Amniotic epithelial cell (primary cell): ENCODE measurements at places on chromosomes 4 and X.

DNA sequence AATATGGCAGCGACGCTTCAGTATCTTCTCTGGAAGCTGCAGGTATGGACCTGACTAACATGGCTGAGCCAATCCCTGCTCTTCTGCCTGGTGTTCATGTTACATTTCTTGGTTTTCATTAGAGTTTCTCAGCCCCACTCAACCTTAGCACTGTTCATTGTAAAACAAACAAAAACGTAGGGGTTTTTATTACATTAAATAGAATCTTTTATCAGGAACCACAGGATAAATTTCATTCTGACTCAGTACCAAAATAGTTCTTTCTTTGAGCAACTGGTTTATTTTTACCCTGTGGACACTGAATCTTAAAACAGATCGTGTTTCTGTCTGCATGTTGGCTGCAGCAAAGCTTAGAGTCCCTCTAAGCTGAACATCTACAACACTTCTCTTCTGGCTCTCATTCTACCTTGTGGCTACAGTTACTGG lies 27.1 kb downstream of the FHIP1A start:
- DNase-seq = no peak

- peak; percentile 88 for DNase-seq
Measured at GRCh38 chrX:134936542-134936941, 54.2 kb upstream of the SMIM10 start.

GRCh38 chr4:123107444-123108252 lies 185.3 kb upstream of the NUDT6 start:
- DNase-seq = no peak

DNA sequence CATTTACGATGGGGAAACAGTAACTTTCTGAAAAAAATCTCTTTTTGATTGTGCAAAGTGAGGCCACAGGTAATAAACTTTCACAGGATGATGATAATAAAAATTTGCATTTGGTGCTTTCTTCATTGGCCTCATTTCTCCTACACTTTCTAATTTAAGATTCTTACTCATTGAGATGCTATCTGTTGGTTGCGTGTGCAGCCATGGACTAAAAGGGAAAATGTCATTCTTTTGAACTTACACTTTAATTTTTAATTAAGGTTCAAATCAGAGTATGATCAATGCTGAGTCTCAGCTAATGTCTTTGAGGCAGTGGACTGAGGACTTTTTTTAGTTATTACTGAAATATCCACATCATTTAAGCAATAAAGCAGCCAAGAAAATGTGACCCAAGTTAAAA lies 87.6 kb downstream of the SEL1L3 start:
- DNase-seq = no peak

- peak; percentile 56 for DNase-seq
Measured at GRCh38 chrX:100874325-100874724, at the start of gene NOX1. NOX1 (minus strand) TSS chrX:100874359; CDS start chrX:100874139, 220 bp downstream.

DNA sequence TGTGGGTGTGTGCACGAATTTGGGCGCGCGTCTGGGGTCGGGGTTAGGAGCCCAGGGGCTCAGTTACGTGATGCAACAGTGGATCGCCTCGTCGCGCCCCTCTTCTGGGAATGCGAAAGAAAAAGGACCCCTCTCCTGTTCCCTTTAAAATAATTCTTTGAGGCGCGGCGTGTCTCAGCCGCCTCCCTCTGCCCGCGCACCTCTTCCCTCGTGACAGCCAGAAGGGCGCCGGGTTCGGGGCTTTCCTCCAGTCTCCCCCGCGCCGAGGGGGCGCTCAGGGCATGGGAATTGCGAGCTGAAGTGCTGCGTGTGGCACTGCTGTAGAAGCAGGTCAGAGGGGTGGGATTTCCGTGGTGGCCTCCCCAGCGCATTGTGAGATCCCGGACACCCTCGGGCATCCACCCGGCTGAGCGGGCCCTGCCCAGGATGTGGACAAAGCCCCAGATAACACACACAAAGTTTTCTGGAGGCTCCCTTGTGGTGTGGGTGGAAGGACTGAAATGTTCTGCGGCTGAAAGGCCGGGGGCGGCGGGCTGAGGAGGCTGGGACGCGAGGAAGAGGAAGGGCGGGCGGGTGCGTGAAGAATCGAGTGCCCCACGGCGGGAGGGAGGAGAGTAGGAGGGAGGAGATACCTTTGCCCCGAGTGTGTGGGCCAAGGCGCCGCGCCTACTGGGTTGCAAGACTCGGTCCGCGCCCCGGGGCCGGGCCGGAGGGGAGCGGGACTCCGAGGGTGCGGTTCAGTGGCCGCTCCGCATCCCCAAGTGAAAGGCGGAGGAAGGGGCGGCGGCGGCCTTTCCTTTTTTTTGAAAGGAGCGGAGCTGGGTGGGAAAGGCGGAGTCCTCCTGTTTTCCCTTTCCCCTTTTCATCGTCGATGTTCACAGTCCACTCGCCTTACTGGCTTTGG lies 752 bp downstream of the SEPTIN11 start:
- DNase-seq = peak; percentile 44

DNA sequence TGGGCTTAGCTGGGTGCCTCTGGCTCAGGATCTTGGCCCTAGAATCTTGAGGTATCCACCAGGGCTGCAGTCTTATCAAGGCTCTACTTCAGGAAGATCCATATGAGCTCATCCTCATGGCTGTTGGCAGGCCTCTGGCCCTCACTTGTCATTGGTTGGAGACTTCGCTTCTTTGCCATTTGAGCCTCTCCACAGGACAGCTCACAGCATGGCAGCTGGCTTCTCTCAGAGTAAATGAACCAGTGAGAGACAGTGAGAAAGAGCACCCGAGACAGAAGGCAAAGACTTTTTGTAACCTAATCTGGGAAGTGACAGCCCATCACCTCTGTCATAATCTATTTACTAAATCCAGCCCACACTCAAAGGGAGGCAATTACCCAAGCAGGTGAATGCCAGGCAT lies 236.8 kb downstream of the GPAT3 start:
- no peak for DNase-seq

DNA sequence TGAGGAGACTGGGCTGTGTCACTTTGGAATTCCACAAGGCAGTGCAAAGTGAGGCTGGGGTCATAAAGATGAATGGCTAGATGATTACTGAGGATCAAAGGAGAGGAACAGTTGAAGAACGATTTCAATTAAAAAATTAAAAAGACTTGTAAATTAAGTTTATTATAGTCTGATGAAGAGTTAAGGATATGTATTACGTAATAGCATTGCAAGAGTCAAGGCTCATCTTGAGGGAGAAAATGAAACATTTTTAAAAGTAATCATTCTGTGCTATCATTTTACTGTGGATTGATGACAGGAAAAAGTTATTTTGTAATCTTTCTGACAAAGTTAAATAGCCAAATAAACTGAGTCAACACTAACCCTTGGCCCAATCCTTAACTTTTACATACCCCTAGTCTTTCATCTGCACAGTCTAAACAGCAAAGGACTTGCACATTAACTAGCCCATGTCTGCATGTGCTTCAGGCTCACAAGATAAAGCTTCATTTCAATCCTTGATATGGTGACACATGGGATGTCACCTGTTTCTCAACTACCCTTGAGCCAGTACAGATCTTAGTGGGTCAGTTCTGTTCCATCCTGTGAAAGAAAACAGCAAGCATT lies 465.5 kb upstream of the CTSO start:
- peak; percentile 82 for DNase-seq

DNA sequence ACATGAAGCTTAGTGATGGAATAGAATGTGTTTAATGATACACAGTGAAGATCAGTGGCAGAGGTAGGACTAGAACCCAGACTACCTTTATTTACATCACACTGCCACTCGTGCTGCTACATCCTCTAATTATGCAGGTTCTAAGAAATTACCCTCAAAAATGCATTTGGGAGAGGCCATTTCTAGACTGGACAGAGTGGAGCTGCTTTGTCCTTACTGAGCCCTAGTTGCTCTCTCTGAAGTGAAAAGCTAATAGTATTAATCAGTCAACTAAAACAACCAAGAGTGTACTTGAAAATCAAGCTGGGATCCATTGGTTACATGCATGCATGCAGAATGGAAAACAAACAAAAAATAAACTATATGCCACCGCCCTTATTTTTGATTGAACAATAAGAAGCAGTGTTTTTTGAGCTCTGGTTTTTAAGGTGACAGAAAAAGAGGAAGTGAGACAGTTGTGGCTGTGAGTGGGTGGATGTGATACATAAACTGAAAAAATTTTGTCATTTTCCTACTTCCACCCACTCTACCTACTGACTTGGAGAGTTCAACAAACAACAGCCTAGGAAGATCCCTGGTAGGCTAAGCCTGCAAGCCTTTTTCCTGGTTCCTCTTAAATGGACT lies 6.8 kb upstream of the VSIG4 start:
- no peak for DNase-seq

- peak; percentile 37 for DNase-seq
Measured at GRCh38 chr4:70958681-70959080, 34.8 kb upstream of the DCK start.

- DNase-seq = no peak
Measured at GRCh38 chrX:34509394-34509793, 147.7 kb downstream of the TMEM47 start.

DNA sequence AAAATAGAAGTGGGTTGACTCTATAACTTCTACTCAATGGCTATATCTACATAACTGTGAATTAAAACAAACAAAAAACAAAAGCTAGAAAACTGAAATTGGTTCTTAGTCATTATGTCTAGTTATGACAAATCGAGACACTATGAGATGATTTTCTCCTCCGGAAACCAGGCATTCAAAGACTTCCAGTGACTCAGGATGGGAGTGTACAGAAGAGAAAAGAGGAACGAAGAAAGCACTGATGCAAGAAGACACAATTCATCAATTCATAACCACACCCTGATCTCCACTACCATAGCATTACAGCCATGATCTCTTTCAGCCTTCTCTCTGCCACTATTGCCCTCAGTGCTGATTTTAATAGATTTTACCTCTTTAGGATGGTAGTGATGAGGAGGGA lies 253.6 kb downstream of the CBLL2 start:
- peak; percentile 65 for DNase-seq

DNA sequence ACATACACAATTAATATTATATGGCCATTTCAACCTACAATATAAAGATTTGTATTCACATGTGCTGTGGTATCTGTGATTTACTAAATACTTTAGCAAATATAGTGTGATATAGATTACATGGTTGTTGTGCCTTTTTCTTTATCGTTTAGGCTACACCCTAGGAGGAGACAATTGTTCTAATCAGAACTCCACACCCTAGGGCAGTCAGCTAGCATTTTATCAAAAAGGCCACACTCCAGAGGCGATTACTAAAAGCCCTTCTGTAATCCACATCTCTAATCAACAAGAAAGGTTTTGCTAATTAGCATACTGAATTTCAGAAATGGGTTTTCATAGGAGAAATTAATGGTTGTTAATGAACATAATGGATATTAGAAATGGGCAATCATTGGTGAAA lies 319.5 kb upstream of the NOCT start:
- DNase-seq = no peak

DNA sequence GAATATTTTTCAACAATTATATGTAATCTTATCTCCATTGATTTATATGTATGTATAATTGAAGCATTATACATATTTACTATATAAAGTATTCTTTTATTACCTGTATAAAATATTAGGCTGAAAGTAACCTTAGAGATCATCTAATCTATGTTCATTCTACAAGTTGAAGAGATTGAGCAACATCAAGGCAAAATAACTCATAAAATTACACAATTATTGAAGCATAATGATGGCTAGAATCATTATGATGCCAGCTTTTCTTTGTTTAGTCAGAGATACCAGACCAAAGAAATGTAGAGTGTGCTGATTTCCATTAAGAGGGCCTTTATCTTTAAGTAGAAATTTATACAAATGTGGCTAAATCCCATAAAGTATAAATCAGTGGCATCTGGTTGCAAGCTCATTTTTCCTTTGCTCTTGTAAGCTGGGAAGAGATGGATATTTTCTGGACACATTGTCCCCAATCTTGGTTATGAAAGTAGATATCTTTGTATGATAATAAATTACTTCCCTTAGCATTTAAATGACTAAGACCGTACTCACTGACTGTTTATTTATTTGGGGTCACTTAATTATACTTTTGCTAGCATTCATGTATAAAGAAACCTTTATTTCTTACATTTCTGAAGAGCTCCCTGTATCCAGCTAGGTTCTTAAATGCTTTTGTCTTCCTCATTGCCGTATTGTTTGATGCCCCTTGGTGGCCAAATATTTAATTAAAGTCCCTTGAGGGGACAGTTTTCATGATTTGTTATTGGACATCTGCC lies 339.8 kb downstream of the PCDH7 start:
- peak; percentile 55 for DNase-seq

DNA sequence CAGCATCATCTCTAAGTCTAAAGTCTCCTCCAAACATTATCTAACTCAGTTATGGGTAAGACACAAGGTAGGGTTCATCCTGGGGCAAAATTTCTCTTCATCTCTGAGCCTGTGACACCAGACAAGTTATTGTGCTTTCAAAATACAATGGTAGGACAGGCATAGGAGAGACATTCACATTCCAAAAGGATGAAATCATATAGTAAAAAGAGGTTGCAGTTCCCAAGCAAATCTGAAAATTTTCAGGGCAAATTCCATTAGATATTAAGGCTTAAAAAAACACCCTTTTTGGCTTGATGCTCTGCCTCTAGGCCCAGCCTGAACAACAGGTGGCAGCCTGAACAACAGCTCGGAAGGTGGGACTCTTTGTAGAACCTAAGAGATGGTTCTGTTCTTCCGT lies 448.3 kb upstream of the SLIT2 start:
- DNase-seq = no peak

DNA sequence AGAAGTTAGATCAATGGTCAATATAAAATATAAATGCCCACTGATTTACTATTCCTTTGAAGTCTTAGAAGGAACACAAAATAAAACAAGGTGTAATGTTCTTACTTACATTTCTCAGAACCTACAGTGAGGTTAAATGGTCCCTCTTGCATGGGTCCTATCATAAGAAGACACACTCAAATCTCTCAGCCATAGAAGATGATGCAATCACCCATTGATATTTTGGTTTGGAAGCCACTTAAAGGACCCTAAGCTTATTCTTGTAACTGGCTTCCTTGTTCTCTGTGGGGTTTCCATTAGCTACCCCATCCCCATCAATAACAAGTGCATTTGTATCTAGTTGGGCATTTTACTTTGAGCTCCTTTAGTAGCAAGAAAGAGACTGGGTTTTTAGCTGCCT lies 15.1 kb downstream of the REELD1 start:
- DNase-seq = no peak

DNA sequence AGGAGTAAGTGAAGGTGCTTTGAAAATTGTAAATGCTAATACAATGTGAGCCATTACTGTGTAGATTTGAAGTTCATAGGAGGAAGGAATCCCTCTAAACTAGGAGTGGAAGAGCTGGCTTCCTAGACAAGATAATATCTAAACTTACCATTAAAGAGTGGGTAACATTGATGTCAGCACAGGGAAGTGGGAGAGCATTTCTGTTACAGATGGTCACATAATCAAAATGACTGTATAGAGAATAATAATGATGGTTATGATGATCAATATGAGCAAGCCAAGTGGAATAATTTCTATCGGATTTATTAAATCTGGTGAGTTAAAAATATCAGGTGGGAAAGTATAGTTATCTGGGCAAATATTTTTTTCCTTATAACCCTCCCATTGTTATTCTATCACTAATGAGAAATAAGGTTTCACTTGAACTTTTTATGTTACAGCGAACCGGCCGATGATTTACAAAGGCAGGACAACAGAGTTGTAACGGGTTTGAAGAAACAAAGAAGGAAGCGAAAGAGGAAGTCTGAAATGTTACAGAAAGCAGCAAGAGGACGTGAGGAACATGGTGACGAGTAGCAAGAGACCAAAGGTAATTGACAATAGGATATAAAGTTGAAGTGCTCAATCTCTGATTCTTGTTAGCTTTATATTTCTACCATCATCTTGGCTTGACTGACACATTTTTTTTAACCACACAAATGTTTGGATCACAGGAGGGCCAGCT lies 43.5 kb downstream of the FMR1NB start:
- no peak for DNase-seq
